Right hindlimb (tissue), 1 donor: ENCODE measurements at places on chromosomes 16 and 17.

GRCh38 chr16:10762336-10763016 lies 18.8 kb downstream of the NUBP1 start:
- no peak for DNase-seq

- DNase-seq: no peak
Measured at GRCh38 chr16:76784530-76784929, 406.5 kb upstream of the MON1B start.

- DNase-seq: no peak
Measured at GRCh38 chr17:55200904-55201303, 63.9 kb upstream of the HLF start.

DNA sequence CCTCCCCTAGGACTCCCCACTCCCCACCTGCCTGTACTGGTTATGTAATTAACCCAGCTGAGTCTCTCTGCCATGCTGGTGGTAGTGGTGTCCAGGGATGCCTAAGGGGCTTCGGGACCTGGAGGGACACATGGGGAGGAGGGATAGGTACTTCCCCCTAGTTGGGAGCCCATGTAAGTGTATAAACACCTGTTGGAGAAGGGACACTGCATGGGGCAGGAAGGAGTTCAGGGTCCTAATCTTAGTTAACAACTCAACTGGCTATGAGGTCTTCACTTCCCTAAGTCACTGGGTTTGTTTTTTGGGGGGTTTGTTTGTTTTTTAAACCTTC lies 1.3 kb downstream of the RASL10B start:
- DNase-seq: no peak

DNA sequence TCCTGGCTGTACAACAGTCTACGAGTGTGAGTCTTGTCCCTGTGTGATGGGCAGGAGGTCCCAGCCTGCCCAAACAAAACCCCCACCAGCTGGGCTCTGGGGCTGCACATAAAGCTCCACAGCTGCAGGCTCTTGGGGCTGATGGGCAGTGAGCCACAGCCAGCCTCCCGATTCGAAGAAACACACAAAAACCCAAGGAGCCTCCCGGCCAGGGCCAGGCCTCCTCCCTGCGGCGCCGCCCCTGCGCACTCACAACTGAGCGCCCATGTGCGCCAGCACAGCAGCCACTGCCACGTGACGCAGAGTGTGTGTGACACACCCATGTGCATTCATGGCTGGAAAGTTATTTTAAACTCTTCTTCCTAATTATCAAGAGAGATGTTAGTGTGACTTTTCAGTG lies 30.6 kb upstream of the FAAP100 start:
- peak; percentile 39 for DNase-seq

DNA sequence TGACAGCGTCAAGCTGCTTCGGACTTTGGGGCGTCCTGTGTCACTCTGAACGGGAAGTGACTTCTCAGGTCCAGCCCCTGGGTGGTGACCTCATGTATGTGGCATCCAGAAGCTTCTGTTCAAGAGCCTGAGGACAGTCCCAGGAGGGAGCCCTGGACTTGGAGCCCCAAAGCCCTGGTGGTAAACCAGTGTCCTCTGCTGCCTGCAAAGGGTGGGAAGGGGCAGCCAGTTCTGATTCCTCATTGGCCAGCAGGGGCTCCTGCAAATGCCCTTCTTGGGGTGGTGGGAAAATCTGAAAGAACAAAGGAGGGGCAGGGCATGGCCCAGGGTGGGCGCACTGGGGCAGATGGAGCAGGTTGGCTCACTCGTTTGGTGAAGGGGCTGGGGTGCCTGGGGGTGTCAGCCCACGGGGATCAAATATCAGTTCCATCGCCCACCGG lies 1.6 kb downstream of the OSGIN1 start:
- DNase-seq: no peak

- DNase-seq: no peak
Measured at GRCh38 chr16:85690469-85691064, 1.8 kb upstream of the GINS2 start.

DNA sequence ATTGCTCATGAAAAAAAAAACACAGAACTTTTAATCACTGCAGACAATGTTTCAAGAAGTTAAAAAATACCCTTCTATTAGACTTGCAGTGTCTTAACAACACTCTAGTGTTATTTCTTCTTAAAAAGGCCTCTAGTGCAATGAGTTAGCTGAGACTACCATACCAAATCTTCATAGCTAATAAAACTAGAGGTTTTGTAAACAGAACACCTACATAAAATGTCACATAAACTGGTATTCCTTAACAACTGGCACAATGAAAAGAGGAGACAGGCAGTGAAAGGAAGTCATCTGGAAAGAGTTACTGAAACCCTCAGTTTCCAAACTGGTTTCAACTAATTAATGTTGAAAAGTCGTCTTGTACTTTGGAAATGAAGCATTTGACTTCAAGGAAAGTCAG lies 394.2 kb upstream of the PMFBP1 start:
- no peak for DNase-seq

DNA sequence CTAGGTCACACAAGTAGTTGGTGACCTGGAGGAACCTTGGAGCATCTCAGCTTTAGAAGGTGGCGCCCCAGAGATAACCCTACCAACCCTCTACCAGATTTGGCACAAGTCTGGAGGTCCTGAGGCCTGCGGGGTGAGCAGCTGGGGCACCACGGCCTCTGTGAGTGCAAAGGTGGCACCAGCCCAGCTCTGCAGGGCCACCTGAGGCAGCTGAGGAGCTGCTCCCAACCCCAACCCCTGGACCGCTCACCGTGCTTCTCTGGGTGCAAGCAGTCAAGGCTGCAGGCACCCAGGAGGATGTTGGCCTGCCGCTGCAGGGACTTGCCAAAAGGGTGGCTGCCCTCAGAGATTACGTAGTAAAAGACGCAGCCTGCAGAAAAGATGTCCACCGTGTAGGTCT lies 28.4 kb upstream of the ICAM2 start:
- no peak for DNase-seq

DNA sequence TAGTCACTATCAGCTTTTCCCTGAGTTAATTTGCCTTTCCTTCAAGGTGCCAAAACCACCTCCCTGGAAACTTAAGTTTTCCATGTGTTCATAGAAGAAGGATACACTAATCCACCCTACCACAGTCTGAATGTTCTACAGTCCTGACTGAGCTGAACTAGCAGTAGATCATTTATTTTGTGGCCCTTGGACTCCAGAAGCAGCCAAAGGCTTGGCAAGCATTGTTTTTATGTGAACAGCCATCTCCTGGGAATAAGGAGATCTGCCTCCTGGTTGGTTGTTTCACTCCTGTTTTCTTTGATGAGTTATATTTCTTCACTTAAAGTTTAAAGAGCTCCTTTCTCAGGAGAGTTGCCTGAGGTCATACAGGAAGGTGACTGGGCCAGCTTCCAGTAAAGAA lies 634.6 kb upstream of the SOX9 start:
- no peak for DNase-seq

DNA sequence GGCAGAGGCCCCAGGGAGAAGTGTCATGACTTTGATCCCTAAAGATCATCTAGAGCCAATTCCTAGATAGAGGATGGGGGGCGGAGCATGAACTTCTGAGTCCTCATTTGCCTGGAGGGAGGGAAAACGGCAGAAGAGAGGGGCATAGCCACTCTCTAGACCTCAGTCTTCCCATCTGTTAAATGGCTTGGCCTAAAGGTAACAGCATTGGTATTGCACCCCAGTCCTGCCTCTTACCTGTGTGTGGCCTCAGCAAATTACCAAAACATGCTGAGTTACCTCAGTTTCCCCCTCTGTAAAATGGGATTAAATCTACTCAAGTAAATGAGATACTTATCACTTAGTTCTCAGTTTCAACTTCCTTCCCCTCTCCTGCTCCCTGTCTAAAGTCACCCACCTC lies 47.5 kb downstream of the CNGB1 start:
- no peak for DNase-seq

DNA sequence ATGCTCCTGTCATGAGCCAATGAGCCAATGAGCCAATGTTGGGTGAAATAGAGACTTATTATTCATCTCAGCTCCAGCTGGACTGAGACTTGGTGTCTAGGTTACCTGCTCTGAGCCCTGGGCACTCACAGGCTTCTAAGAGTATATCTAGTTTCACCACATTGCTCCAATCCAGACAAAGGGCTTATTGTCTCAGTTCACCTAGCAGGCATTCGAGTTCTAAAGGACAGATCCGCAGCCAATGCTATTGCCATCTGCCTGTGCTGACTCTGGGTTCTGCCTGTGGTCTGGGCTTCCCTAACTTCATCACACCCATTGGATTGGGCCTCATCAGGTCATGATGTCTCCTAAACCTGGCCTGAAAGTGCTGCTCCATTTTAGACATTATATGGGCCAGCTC lies 66.1 kb upstream of the HS3ST4 start:
- DNase-seq: no peak
